ENCODE measurements at places on chromosomes 7 and 10.

DNA sequence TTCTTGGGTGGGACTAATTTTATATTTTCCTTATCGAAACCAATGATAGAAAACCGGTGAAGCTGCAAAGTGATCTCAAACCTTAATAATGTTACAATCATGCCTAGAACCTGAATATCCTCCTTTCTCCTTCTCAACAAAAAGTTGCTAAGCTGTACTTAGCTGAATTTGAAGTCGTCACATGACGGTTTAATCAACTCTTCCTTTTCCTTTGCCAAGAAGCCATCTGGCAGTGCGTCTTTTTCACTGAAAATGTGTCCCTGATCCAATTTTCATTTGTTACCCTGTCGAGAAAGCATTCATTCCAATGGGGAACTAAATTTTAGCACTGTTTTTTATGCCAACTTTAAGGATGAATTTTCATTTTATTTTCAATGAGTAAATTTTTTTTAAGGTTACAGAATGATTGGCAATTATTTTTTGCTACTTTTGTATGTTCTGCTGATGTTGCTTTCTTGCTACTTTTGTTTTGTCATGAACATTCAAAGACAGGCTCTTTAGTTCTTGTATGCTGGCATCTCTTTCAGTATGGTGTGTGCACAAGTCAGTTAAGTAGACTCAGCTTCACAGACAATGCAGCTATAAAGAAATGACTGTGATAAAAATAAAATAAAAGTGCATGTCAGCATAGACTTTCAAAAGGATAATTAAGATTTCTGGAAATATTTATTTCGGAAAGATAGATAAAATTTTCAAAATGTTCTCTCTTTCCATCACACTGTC lies 980.0 kb downstream of the DNAJB9 start:
- no peak for DNase-seq

- DNase-seq = no peak
Measured at GRCh38 chr7:92567460-92567859, 22.7 kb downstream of the FAM133B start.

GRCh38 chr10:106577266-106577665 lies 587.2 kb downstream of the SORCS1 start:
- no peak for DNase-seq

- no peak for DNase-seq
Measured at GRCh38 chr10:122765412-122765811, 65.8 kb upstream of the C10orf120 start.
